ENCODE measurements at places on chromosomes 16 and 17. TPM values are rescaled to one million over a fixed set of nuclear protein-coding genes. Genes with fewer than 3 reads are reported as not detected.

- peak; percentile 78 for DNase-seq
Observed at GRCh38 chr17:32111141-32111771, 31.0 kb upstream of the RHOT1 start.

Gene DPEP1
- total RNA-seq = 0.31 TPM

GRCh38 chr16:49530427-49530970, 156.9 kb downstream of the C16orf78 start:
- no peak for DNase-seq

GRCh38 chr17:56640116-56640515, 46.6 kb downstream of the NOG start:
- DNase-seq = no peak

- DNase-seq = peak; percentile 44
Observed at GRCh38 chr16:67393788-67394154, 473 bp upstream of the TPPP3 start.

Gene GINS2
- total RNA-seq = 0.33 TPM

- no peak for DNase-seq
Observed at GRCh38 chr16:56238188-56238587, 46.9 kb downstream of the GNAO1 start.

DNA sequence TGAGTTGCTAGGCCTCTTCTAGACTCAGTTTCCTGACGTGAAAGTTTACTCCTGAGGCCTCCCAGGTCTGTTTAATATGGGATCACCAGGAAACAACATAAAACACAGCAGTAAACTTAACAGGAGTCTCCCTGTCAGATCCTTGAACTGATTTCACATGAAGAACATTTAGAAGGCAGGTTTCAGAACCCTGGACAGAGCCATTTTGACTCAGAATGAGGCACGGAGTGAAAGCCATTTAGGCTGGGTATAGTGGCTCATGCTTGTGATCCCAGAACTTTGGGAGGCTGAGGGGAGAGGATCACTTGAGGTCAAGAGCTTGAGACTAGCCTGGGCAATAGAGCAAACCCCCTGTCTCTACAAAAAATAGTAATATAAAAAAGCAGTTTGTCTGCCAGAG, 289.1 kb downstream of the CA10 start:
- DNase-seq = no peak

Gene PLLP
- 11.7 TPM for total RNA-seq

Gene CDR2L
- total RNA-seq = 17.5 TPM

Gene KRTAP4-8
- not detected for total RNA-seq

DNA sequence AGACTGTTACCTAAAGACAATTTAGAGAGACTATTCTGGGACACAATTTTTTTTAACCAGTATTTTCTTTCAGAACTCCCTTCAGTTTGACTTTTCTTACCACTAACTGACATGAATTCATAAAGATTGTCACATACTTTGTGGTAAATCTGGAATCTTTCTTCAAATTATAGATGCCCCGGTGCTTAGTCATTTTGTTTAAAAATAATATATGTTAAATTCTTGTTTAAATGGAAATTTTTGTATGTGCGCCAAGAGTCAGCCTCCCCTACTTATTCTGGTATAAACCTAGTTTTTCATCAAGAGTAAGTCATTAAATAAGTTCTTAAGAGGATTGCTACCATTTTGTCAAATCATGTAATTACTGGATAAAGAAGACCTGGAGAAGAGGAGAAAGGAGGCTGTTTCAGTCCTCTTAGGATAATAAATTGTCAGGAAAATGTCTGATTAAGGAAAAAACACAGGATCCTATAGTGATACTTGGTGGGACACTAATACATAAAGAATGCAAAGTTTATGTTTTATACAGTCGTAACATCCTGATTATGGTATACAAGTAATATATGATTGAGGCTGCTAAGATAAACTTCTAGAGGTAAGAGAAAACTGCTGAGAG, 424.4 kb downstream of the PMP22 start:
- DNase-seq = no peak

GRCh38 chr17:79783891-79784290, 5.9 kb downstream of the CBX2 start:
- no peak for DNase-seq

- DNase-seq = no peak
Observed at GRCh38 chr17:49440581-49440980, 25.9 kb upstream of the PHB1 start.

DNA sequence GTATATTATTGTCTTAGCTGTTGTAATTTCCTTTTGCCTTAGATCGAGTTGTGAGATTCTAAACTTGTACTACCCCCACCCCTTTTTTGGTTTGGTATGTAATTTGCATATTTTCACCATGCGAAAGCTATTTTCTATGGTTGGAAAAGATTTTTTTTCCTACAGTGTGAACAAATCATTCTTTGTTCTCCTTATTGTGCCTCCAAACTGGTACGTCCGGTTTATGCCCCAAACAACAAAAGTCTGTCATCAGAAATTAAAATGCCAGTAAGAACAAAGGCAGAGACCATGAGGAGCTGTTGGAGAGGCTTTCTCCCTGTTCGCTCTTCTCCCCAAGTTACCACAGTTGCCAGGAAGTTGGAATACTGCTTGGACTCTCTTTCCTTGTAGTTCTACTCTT, 66.1 kb downstream of the BCAS3 start:
- no peak for DNase-seq

DNA sequence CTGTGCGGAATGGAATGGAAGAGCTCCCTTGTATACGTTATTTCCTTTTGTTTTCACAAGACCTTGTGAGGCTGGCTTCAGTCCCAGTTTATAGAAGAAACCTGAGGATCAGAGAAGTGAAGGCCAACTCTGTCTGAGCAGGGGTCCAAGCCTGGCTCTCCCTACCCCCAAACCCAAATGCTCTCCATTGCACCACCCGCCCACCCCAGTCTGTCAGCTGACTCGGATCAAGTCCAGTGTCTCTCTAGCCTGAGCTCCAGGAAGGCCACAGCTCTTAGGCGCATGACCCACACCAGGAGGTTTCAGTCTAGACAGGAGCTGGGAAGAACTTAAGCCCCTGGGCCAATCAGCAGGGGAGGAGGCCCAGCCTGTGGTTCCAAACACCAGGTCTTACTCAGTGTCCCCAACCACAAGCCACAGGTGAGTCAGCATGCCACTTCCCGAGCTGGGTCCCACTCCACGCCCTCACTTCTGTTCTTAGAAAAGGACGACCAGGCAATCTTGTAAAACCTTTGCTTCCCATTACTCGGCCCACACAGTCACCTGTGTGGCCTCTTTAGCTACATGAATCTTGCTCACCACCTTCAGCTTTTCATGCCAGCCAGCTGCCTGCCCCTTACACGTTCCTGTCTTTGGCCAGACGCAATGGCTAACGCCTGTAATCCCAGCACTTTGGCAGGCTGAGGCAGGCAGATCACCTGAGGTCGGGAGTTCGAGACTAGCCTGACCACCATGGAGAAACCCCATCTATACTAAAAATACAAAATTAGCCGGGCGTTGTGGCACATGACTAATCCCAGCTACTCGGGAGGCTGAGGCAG, 27.8 kb downstream of the TK2 start:
- DNase-seq = no peak

DNA sequence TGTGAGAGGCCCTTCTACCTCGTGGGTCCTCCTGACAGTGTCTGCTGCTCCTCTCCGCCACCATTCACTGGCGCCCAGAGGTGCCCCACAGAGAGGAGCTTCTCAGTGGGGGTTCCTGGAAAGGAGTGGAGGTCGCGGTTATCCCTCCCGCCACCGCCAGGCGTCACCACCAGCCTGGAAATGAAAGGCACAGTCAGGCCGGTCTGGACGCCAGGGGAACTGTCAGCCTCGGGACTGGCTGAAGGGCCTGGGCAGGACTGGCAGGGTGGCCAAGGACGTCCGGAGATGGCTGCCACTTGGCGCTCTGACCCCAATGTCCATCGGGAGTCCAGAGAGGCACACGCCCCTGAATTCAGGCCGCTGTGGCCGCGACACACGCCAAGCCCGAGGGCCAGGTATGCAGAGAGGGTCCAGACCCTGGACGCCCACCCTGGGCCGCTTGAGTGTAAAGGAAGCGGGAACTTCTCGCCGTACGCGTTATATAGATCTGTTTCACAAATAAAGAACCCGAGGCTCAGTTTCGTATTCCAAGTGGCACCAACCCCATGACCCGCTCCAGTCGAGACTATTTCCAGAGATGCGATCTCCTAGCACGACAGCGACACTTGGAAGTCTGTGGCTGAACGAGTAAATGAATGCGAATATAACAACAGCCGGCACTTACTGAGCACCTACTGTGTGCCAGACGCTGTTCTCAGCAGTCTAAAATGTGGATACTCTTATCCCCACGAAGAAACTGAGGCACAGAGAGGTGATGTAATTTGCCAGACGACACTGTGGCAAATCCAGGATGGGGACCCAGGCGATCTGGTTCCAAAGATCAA, 7.6 kb upstream of the NXPH3 start:
- DNase-seq = peak; percentile 96

DNA sequence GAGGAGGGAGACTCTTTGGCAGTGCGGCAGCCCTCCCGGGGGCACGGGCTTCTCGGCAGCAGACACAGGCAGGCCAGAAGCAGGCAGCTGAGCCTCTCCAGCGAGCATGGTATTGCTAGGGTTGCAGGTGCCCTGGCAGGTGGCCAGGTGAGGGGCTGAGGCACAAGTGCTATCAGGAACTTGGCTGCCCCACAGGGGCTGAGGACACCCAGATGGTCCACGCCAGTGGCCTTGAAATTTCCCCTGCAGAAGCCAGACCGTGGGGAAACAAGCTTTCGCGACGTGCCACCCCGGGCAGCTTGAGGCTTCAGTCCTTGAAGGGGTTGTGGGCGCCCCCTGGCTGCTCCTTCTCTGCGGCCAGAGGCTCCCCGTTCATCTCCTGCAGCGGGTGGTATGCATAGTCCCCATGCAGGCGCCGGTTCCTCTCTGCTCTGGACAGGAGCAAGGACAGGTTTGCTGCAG, 8.5 kb downstream of the NAGPA start:
- DNase-seq = peak; percentile 76

Gene PRKCB
- 3.6 TPM for total RNA-seq

DNA sequence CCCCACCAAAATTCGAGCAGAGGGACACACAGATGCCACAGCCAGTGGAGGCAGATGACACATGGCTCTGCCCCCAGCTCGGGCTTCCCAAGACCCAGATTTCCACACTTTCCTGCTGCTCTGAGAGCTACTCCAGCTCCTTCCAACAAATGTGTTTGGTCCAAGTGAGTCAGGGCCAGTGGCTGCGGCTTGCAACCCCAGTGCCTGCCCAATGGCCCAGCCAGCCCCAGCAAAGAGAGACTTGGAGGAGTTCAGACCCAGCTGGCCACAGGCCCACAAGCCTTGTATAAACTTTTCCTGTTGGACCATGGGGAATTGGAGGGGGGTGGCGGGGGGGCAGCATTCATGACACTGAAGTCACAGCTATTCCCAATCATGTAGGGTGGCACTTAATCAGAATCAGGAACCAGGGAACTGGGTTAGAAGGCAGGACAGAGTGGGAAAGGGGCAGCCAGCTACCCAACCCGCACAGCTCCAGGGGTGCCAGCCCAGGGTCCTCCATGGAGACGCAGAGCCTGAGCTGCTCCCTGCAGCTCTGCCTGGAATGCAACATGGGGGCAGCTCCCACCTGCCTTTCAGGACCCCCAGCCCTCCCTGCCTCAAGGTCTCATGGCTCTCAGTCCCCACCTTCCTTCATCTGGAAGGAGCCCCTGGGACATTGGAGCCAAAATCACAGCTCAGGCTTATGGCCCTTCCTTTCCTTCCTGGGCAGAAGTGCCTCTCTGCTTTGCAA, 17.5 kb upstream of the C16orf78 start:
- DNase-seq = peak; percentile 90

GRCh38 chr17:47220531-47220999, 11.4 kb downstream of the MYL4 start:
- DNase-seq = peak; percentile 50

DNA sequence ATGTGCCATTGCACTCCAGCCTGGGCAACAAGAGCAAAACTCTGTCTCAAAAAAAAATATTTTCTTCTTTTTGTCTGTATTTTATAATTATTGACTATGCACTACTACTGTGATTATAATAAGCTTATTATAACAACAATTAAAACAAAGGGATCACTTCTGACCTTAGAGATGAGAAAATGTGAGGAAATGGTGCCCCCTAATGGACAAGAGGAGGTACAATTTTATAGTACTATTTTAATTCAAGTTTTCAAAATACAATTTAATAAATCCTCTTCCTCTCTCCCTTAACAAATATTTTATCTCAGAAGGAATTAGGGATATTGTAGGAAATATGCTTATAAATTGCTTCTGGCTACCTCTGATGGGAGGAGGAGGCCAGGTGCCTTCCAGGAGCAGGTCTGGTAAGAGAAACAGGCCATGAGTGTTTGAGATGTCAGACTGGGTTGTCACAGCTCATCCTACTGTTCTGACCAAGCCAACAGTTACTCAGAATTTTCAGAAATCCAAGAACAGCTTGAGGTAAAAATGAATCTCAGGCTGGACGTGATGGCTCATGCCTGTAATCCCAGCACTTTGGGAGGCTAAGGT, 14.0 kb downstream of the VPS53 start:
- no peak for DNase-seq

DNA sequence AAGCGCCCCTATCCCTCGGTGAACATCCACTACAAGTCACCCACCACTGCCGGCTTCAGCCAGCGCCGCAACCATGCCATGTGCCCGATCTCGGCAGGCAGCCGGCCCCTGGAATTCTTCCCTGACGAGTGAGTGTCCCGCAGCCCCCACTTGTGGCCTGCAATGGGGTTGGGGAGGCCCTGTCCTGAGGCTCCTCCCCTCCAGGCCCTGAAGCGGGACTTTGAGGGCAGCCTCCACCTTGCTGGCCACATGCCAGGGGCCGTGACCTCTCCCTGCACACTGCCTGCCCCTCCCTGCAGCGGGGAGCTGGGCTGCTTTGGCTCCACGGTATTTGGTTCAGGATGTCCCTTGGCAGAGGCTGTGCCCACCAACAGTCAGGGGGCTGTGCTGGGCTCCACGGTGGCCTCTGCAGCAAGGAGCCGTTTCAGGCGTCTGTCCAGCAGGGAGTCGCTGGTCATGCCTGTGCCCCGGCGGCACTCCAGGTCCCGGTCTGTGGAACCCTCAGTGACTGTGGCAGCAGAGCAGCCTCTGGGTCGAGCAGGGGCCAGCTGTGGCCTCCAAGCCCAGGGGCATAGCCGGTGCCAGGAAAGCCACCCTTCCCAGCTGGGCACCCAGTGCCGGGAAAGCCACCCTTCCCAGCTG, 8.3 kb downstream of the NME3 start:
- DNase-seq = peak; percentile 23

- no peak for DNase-seq
Observed at GRCh38 chr17:17401271-17401781, 75.5 kb upstream of the MED9 start.

DNA sequence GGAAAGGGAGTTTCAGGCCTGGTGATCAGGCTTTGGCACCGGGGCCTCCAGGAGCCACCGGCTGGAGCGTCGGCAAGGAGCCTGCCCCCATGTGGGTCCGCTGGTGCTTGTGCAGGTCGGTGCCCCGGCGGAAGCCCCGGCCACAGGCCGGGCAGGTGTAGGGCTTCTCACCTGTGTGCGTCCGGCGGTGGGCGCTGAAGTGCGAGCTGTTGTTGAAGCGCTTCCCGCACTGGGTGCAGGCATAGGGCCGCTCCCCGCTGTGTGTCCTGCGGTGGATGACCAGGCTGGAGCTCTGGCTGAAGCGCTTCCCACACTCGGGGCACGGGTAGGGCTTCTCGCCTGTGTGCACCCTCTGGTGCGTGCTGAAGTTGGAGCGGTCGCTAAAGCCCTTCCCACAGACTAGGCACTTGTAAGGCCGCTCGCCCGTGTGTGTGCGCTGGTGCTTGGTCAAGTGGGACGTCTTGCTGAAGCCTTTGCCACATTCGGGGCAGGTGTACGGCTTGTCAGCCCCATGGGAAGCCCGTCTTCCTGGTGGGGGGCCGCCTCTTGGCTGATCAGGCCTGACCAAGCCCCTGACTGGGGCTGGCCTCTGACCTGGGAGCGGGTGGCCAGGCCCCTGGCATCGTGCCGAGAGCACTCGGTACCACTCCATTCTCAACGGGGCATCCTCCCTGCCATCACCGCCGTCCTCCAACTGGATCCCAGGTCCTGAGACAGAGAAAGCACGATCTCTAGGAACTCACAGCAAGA, 14.4 kb downstream of the ZNF500 start:
- DNase-seq = no peak
